ENCODE measurements at places on chromosomes 5 and 9. TPM values are rescaled to one million over a fixed set of nuclear protein-coding genes. Genes with fewer than 3 reads are reported as not detected.
A peak's percentile ranks its signal among the peaks of the same experiment; 100 is the strongest.

DNA sequence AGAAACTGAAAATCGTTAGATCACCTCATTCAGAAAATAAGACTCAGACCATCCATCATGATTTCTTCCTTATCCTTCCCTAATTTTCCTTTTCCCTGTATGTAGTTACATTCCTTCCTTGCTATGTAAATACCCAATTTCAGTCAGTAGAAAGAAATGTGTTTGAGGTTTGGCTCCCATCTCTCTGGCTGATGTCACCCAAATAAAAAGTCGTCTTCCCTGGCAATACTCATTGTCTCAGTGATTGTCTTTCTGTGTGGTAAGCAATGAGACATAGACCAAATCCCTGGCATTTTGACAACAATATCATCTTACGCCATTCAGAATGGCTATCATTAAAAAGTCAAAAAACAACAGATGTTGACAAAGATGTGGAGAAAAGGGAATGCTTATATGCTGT is 303.9 kb upstream of the EDIL3 start:
- no peak overlapping the region for H3K4me3 ChIP-seq
- no peak for DNase-seq
- no peaks in the 10 kb centered on the region for H3K4me1 ChIP-seq

DNA sequence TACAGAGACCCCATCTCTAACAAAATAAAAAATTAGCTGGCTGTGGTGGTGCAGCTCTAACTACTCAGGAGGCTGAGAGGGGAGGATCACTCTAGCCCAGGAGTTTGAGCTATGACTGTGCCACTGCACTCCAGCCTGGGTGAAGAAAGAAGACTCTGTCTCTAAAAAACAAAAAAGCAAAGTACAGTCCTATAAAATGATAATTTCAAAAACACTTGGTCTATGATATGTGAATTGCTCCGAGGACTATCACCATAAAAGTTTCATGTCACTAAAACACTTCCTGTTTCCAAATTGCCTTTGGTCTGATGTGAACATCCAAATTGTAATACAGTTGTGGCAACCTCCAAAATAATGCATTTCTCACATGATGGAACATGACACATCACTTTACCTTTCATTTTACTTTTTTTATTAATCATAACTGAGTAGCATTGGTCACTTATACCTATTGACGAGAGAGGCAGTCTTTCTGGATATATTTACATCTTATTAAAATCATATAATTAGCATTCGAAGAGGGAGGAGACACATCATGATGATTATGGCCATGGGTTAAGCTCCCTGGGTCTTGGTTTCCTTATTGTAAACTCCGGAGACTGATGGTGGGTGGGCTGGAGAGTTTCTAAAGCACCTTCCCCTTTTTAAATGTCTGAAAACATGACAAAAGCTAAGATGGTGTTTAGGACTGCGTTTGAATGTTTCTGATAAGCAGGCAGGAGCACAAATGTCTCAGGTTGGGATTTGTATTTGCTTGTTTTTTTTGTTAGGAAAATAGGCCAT is 25.8 kb upstream of the CD180 start:
- H3K36me3 ChIP-seq: no peaks in the 10 kb centered on the region
- no peaks in the 10 kb centered on the region for H3K27me3 ChIP-seq
- H3K4me3 ChIP-seq: no peak overlapping the region
- H3K27ac ChIP-seq: no peak overlapping the region
- no peaks in the 10 kb centered on the region for H3K4me1 ChIP-seq

GRCh38 chr5:134151723-134152122 is 25.0 kb downstream of the SKP1 start:
- no peak overlapping the region for H3K4me3 ChIP-seq
- H3K27me3 ChIP-seq: no peaks in the 10 kb centered on the region
- no peaks in the 10 kb centered on the region for H3K4me1 ChIP-seq
- DNase-seq: no peak

- H3K36me3 ChIP-seq: no peaks in the 10 kb centered on the region
- H3K27me3 ChIP-seq: no peaks in the 10 kb centered on the region
- no peak for DNase-seq
- peaks cover 63% of the 10 kb centered on the region for H3K4me1 ChIP-seq
- peak overlapping the region; percentile 40 for H3K27ac ChIP-seq
These were observed 73.9 kb downstream of the ACTBL2 start for GRCh38 chr5:57408714-57409113.

DNA sequence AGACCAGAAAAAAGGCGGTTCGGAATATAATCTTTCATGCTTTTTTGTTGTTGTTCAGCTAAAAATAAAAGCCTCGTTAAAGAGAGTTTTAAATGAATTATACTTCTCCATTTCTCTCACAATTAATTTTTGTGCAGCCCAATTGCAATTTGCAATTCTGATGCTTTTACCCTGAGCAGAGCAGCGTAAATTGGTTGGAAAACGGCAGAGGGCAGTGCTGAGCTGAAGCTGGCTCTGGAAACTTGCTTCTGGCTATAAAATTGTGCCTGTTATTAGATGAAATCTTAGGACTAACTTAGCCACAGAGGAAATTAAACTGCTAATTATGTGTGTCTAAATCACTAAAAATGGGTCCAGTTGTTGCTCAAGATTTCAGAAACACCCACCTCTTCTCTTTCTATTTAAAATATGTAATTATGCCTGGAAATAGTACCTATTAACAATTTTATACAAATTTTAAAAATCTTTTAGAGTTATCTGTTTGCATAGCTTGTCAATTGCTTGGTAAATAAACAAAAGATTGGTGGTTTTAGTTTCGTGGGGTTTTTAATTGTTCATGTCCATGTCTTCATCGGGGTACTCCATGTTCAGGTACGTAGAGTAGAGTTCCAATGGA is 441.8 kb upstream of the TLE4 start:
- DNase-seq: no peak
- no peaks in the 10 kb centered on the region for H3K4me1 ChIP-seq
- H3K4me3 ChIP-seq: no peak overlapping the region
- no peaks in the 10 kb centered on the region for H3K36me3 ChIP-seq
- no peak overlapping the region for H3K27ac ChIP-seq

- H3K4me3 ChIP-seq: no peak overlapping the region
- H3K4me1 ChIP-seq: no peaks in the 10 kb centered on the region
- no peak overlapping the region for H3K27ac ChIP-seq
- no peak for DNase-seq
- H3K27me3 ChIP-seq: no peaks in the 10 kb centered on the region
These were observed 18.5 kb downstream of the DDX31 start for GRCh38 chr9:132651259-132651658.

DNA sequence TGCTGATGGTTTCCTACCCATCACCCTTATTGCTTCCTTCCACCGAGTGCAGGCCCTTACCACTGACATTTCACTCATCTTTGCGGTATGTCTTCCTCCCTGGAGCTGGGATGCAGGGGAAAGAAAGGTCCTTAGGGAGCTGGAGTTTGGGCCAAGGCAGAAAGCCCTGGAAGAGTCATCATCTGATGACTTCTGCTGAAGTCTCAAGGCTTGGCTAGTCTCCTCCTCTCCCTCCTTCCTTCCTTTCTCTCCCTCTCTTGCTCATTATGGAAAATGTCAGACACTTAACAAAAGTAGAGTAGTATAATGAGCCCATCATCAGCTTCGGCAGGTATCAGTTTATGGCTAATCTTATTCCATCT is 40.0 kb downstream of the LARP1 start:
- H3K4me3 ChIP-seq: no peak overlapping the region
- peaks cover 17% of the 10 kb centered on the region for H3K4me1 ChIP-seq
- no peak for DNase-seq
- peaks cover 33% of the 10 kb centered on the region for H3K36me3 ChIP-seq
- H3K27ac ChIP-seq: no peak overlapping the region
- no peaks in the 10 kb centered on the region for H3K27me3 ChIP-seq

DNA sequence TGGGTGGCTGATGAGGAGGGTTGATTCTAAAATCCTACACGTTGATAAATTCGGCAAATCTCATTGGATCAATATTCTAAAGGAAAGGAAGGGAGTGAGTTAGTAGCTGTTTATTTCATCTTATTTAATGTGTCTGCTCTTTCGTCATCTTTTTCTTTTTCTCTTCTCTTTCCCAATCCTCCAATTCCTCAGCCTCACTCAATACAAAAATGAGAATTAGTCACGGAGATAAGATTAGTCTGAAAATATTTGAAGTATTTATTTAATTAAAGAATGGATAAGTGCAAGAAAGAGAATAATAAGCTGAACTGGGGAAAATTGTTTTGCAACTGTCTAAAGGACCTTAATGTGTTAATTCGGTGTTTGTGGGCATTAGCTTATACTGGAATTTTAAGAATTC is 1095.1 kb downstream of the DTWD2 start:
- no peaks in the 10 kb centered on the region for H3K27me3 ChIP-seq
- H3K36me3 ChIP-seq: no peaks in the 10 kb centered on the region
- DNase-seq: no peak
- H3K4me1 ChIP-seq: no peaks in the 10 kb centered on the region
- H3K4me3 ChIP-seq: no peak overlapping the region
- no peak overlapping the region for H3K27ac ChIP-seq

DNA sequence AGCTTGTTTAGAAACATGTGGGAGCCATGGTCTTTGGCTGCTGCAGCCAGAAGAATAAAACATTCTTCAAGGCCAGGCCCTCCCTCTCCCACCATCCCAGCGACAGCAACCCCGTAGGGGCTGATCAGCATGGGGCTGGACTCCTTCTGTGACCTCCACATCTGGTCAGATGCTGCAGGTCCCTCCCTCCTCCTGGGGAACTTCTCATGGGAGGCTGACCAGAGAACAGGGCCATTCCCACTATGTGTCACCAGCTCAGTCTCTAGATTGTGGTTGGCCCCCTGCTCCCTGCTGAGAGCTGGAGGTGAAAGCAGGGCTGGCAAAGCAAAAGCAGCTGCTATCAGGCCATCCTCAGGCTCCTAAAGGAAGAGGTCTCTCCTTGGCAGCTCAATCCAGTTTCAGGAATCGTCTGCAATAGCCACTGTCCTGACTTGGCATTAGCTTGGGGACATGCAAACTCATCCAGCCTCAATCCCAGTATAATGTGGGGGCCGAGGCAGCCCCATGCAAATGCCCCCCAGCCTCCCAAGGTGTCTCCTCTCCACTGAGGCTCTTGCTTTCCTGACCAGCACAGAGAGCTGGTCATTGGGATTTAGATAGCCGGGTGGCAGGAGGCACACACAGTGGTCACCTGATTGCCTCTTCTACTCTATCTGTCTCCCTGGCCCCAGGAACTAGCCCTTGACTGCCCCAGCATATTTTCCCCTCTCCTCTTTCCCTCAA is 81.5 kb downstream of the NRG2 start:
- H3K36me3 ChIP-seq: no peaks in the 10 kb centered on the region
- DNase-seq: no peak
- H3K4me1 ChIP-seq: no peaks in the 10 kb centered on the region

- no peaks in the 10 kb centered on the region for H3K36me3 ChIP-seq
- H3K27ac ChIP-seq: no peak overlapping the region
- H3K4me1 ChIP-seq: no peaks in the 10 kb centered on the region
- no peaks in the 10 kb centered on the region for H3K27me3 ChIP-seq
These were observed 222.4 kb downstream of the DIRAS2 start for GRCh38 chr9:90420211-90420610.

GRCh38 chr9:8374471-8374870 is 574.9 kb upstream of the DMAC1 start:
- no peak overlapping the region for H3K27ac ChIP-seq

- no peaks in the 10 kb centered on the region for H3K27me3 ChIP-seq
- no peaks in the 10 kb centered on the region for H3K36me3 ChIP-seq
- H3K27ac ChIP-seq: no peak overlapping the region
These were observed 32.8 kb upstream of the NMUR2 start for GRCh38 chr5:152437866-152438265.

- no peaks in the 10 kb centered on the region for H3K27me3 ChIP-seq
- no peak overlapping the region for H3K27ac ChIP-seq
- DNase-seq: no peak
- peaks cover 5% of the 10 kb centered on the region for H3K4me1 ChIP-seq
These were observed 413.6 kb downstream of the ELAVL2 start for GRCh38 chr9:23412458-23412857.

DNA sequence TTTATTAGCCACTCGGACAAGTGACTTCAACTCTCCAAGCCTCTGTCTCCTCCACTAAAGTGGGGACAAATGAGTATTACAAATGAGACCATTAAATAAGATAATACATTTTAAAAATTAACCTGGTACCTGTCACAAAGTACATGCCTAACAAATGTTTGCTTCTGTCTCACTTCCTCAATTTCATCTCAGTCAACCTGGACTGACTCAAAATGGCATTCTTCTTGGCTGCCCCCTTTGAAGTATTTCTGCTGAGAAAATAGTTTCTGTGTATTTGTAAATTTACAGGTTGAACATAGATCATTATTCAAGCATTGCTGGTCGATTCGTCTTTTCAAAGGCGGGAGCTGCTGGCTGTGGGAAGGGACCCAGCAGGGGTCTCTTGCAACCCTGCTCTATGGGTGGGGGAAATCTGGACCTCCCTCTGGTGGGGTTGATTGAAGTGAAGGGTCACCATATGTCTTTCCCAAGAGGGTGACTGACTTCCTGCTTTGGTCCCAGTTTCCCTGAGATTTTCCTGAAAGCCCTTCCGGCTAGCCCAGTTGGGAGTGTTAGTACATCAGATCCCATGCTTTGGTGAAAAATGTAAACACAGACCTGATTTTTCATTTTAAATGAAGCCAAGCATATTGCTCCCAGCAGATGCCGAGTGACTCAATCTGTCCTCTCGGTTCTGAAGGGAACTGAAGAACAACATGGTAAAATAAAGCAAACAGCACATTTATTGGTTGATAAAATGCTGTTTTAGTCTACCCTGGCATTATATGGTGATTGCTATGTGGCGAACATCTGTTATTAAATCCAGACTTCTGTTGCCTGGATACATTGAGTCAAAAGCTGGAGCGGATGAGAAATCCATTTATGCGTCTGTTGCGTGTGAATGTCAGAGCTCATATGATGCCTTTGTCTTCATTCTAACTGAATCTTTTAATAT is 73.0 kb downstream of the KCNIP1 start:
- H3K36me3 ChIP-seq: no peaks in the 10 kb centered on the region
- DNase-seq: no peak
- H3K4me1 ChIP-seq: no peaks in the 10 kb centered on the region
- H3K4me3 ChIP-seq: no peak overlapping the region
- H3K27me3 ChIP-seq: no peaks in the 10 kb centered on the region

GRCh38 chr9:82539146-82539545 is 523.8 kb downstream of the RASEF start:
- H3K4me1 ChIP-seq: no peaks in the 10 kb centered on the region
- H3K27ac ChIP-seq: no peak overlapping the region
- no peak overlapping the region for H3K4me3 ChIP-seq
- no peaks in the 10 kb centered on the region for H3K27me3 ChIP-seq
- H3K36me3 ChIP-seq: no peaks in the 10 kb centered on the region

DNA sequence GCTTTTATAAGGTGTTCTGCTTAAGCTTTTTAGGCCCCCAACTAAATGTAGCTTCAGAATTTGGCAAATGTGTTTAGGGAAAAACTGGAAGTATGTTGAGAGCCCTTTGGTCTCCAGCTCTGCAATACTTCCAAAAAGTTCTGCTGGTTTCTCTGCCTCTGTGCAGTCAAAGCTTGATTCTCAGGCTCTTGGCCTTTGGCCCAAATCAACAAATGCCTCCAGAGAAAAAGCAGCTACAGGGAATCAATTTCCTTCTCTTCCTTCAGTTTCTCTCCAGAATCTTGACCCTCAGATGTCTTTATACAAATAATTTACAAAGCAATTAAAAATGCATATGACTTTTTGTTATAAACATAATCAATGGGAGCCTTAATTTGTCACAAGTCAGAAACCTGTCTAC is 235.7 kb downstream of the COMMD10 start:
- H3K27ac ChIP-seq: no peak overlapping the region
- no peak overlapping the region for H3K4me3 ChIP-seq
- no peaks in the 10 kb centered on the region for H3K27me3 ChIP-seq
- no peaks in the 10 kb centered on the region for H3K36me3 ChIP-seq

The C9orf85 gene
- total RNA-seq: 8.4 TPM

The DDX4 gene
- total RNA-seq: not detected

The GPR21 gene
- 6.4 TPM for total RNA-seq

The ASPN gene
- 110 TPM for total RNA-seq

The GHR gene
- 6.4 TPM for total RNA-seq

The CDK7 gene
- total RNA-seq: 9.2 TPM

The CTXN3 gene
- total RNA-seq: not detected

The ACTBL2 gene
- not detected for total RNA-seq

The ANKRD34B gene
- total RNA-seq: not detected

The SLC9A3 gene
- 1.6 TPM for total RNA-seq

The SPAAR gene
- total RNA-seq: 4.9 TPM
